Stomach (tissue), 19 donors: ENCODE measurements at places on chromosomes 5 and 9. TPM values are rescaled to one million over a fixed set of nuclear protein-coding genes. Genes with fewer than 3 reads are reported as not detected.

DNA sequence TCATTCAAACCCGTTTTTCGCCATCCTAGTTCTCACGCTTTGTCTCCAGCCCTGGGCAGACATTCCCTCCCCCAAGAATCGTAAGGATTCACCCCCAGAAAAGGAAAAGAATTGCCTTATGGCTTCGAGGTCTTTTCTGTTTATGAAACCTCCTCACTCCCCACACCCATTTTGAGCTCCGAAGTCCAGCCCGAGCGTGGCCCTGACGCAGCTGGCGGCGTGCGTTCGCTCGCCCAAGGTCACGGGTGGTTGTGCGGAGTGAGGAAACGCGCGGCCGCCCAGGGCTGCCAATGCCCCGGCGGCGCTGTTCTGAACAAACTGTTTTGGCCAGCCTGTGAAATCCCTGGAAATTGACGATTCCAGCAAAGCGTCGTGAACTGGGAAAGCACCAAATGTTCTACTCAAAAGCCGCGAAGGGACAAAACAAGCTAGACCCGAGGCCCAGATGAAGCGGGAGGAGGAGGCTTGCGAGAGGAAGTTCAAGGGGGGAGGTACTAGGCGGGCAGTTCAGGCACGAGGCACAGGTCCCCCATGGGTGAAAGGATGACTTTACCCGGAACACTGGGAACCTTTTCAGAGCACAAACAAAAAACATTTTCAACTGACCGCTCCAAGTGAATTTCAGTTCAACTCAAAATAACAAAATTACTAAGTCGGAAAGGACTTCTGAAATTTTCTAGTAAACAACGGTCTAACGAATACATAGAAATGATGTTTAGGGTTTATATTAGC, 683 bp upstream of the ZFAND5 start:
- DNase-seq: peak; percentile 91

DNA sequence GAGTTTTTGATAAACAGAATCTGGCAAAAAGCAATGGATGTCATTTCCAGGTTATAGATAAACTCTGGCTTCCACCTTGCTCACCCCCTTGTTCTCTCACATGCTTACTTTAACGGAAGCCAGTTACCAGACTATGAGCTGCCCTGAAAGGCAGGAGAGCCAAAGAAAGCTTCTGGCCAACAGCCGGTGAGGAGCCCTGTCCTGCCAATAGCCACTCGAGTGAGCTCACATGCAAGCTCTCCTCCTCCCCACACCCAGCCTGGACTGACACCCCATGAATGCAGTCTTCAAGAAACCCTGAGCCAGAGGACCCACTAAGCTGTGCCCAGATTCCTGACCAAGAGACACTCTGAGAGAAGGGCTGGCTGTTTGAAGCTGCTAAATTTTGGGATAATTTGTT, 14.4 kb upstream of the SMIM15 start:
- no peak for DNase-seq

Gene STK10
- 7.1 TPM for total RNA-seq

GRCh38 chr5:146781157-146781556, 97.4 kb downstream of the PPP2R2B start:
- no peak for DNase-seq

Gene RNF183
- not detected for total RNA-seq

- DNase-seq: no peak
Measured at GRCh38 chr9:31671011-31671410, 713.4 kb upstream of the ACO1 start.

GRCh38 chr5:159571501-159572244, 241.4 kb upstream of the IL12B start:
- DNase-seq: no peak

Gene RBM22
- total RNA-seq: 22.8 TPM

GRCh38 chr5:16809395-16810207, 126.5 kb downstream of the MYO10 start:
- DNase-seq: peak; percentile 44

DNA sequence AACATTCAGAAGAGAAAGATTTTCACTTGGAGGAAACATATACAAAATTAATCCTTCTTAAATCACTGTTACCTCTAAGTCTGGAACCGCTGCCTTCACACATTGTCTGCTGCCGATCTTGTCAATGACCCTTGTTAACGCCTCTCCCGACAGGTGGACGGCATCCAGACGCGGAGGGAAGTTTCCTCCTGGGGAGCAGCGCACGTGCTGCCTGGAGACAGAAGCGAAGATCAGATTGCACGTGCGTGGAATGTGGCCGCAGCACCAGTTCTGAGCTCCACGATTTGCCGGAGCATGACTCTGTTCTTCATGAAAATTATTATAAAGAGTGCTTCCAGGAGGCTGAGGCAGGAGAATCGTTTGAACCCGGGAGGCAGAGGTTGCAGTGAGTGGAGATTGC, 183.6 kb upstream of the IRX4 start:
- DNase-seq: no peak

DNA sequence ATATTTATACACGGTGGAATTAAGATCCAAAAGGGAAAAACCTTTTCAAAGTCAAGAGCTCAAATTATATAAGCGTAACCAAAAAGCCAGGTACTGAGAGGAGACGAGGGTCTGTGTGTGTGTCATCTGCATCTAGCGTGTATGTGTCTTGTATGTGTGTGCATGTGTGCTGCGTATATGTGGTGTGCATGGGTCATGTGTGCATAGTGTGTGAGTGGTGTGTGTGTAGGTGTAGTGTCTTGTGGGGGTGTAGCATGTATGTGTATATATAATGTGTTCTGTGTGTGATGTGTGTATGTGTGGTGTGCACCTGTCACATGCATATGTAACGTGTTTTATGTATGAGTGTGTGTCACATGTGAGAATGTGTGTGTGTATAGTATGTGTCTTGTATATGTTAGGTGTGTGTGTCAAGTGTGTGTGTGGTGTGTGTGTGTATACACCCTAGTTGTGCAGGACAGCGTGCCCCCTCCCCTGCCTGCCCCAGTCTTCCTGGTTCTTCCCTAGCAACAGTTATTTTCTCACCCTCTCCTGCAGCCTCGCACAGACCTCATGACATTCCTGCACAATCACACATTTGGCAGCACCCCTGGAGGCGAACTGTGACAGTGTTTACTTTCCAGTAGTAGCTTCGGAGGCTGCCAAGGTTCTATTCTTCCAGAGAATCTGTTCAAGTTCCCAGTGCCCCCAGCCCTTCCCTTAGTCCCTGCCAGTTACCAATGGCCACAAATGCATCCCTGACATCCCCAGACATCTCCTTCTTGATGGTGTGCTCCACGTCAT, 27.1 kb upstream of the TNIP1 start:
- peak; percentile 83 for DNase-seq

- peak; percentile 45 for DNase-seq
Measured at GRCh38 chr5:131514316-131515283, 120.4 kb downstream of the RAPGEF6 start.

DNA sequence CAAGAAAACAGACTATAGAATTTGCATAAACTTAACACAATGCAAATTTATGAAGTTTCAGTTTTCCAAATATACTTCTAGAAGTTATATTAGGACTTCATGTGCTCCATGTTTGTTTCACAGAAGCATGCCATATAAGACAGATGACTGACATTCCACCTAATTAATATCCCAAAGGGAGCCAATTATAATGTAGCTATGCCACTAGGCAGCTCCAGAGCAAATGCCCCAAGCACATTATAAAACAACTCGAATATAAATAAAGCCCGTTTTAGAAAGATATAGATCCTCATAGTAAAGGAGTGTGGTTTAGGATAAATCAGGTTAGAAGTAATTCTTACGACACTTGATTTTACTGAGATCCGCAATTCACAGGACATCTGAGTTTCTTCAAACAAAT, 8.9 kb downstream of the DROSHA start:
- no peak for DNase-seq

- no peak for DNase-seq
Measured at GRCh38 chr9:35792024-35792813, 828 bp downstream of the NPR2 start.

DNA sequence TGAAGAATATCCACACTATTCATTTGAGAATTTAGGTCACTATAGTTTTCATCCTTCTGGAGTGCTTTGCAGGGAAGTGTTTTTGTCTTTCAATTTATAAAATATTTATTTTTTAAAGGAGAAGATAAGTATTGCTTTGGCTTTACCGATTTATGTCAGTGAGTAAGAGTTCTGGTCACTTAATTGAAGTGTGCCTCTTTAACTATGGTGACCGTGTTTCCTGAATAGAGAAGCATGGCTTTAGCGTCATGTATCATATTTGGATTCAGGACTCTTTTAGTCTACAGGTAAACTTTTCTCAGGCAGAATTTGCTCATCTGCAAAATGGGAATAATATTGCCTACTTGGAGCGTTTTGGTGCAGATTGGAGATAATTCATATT, 902 bp downstream of the BDP1 start:
- DNase-seq: no peak

DNA sequence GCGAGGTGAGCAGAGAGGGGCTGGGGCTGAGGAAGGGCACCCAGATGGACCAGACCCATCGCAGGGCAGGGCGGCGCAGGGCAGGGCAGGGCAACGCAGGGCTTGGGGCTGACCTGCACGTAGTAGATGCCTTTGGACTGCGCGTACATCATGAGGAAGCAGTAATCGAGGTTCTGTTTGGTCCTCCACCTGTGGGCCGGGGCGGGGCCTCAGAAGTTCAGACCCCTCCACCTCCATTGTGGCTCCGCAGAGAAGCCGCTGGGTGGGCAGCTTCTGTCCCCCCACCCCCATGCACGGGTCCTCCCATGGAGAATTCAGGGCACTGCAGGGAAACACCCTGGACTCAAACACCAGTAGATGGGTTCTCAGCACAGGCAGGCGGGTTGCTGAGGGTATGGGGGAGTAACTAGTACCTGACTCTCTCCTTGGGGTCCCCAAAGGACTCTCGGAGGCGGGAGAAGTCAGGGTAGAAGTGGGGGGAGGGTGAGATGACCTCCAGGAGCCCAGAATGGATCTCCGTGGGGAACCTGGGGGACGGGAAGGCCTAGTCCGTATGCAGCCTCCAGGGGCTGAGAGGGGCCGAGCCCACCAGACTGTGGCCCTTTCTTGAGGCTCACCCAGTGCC, 6.4 kb downstream of the LTC4S start:
- no peak for DNase-seq

- peak; percentile 53 for DNase-seq
Measured at GRCh38 chr9:133715866-133716563, 22.1 kb downstream of the SARDH start.
